Osteoblast (primary cell): ENCODE measurements at places on chromosomes 16 and 17. TPM values are rescaled to one million over a fixed set of nuclear protein-coding genes. Genes with fewer than 3 reads are reported as not detected.

GRCh38 chr17:5825717-5826330 lies 241.5 kb upstream of the NLRP1 start:
- no peak overlapping the region for H3K4me3 ChIP-seq
- H3K36me3 ChIP-seq, result no peaks in the 10 kb centered on the region
- no peak overlapping the region for H3K27ac ChIP-seq
- H3K4me1 ChIP-seq, result peaks cover 8% of the 10 kb centered on the region

DNA sequence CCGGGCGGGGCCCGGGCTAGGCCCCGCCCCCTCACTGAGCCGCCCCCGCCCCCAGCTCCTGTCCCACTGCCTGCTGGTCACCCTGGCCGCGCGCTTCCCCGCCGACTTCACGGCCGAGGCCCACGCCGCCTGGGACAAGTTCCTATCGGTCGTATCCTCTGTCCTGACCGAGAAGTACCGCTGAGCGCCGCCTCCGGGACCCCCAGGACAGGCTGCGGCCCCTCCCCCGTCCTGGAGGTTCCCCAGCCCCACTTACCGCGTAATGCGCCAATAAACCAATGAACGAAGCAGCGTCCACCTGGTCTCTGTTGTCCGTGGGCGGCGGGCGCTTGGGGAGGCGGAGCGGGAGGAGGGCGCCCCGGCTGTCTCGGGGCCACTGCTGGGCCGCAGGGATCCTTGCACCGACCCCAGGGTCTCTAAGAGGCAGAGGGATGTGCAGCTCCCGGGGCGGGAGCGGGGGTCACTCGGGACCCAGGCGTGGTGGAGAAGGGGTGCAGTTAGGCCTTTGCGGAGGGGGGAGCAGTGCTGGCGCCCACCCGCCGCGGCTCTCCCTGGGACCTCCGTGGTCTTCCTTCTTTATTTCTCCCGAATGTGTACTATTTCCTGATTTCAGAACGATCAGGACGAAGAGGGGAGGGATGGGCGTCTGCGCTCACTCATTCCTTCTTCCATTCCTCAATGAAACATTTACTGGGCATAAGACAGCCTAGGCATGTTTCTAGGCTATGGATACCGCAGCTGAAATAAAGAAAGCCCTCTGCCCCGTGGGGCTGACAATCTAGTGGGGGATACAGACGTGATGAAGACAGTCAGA lies 2.0 kb downstream of the HBZ start:
- no peaks in the 10 kb centered on the region for H3K36me3 ChIP-seq
- H3K4me3 ChIP-seq, result peak overlapping the region; percentile 55
- H3K27ac ChIP-seq, result no peak overlapping the region
- DNase-seq, result peak; percentile 85
- peaks cover 5% of the 10 kb centered on the region for H3K4me1 ChIP-seq
- H3K27me3 ChIP-seq, result peaks cover 29% of the 10 kb centered on the region

The PERCC1 gene
- not detected in 2 replicates for total RNA-seq

GRCh38 chr17:78523934-78524655 lies 53.1 kb downstream of the DNAH17 start:
- DNase-seq, result peak; percentile 22
- no peak overlapping the region for H3K27ac ChIP-seq
- no peaks in the 10 kb centered on the region for H3K36me3 ChIP-seq

The TMC7 gene
- 1.1 and 1.5 TPM in 2 replicates for total RNA-seq

The MMP28 gene
- 1.2 and 1.8 TPM in 2 replicates for total RNA-seq

The ARHGAP44 gene
- total RNA-seq, result 2.9 and 4.3 TPM in 2 replicates

The PRSS22 gene
- total RNA-seq, result not detected in 2 replicates

GRCh38 chr16:83738923-83739503 lies 68.8 kb upstream of the HSBP1 start:
- no peak for DNase-seq
- H3K27me3 ChIP-seq, result no peaks in the 10 kb centered on the region
- H3K4me3 ChIP-seq, result no peak overlapping the region
- no peak overlapping the region for H3K27ac ChIP-seq

- DNase-seq, result peak; percentile 83
- peaks cover 14% of the 10 kb centered on the region for H3K4me1 ChIP-seq
- peak overlapping the region; percentile 47 for H3K27ac ChIP-seq
- peaks cover 8% of the 10 kb centered on the region for H3K36me3 ChIP-seq
Measured at GRCh38 chr16:88013091-88013609, 61.9 kb downstream of the BANP start.

The ATP2C2 gene
- total RNA-seq, result not detected in 2 replicates

- H3K27ac ChIP-seq, result peak overlapping the region; percentile 40
- H3K4me3 ChIP-seq, result no peak overlapping the region
- peaks cover 19% of the 10 kb centered on the region for H3K4me1 ChIP-seq
Measured at GRCh38 chr17:41539071-41539492, 11.0 kb upstream of the KRT19 start.

GRCh38 chr16:55728797-55729196 lies 73.0 kb downstream of the SLC6A2 start:
- H3K4me3 ChIP-seq, result no peak overlapping the region
- no peak overlapping the region for H3K27ac ChIP-seq
- DNase-seq, result no peak
- H3K36me3 ChIP-seq, result no peaks in the 10 kb centered on the region
- H3K27me3 ChIP-seq, result no peaks in the 10 kb centered on the region

The TGFB1I1 gene
- 60.1 and 70.4 TPM in 2 replicates for total RNA-seq

DNA sequence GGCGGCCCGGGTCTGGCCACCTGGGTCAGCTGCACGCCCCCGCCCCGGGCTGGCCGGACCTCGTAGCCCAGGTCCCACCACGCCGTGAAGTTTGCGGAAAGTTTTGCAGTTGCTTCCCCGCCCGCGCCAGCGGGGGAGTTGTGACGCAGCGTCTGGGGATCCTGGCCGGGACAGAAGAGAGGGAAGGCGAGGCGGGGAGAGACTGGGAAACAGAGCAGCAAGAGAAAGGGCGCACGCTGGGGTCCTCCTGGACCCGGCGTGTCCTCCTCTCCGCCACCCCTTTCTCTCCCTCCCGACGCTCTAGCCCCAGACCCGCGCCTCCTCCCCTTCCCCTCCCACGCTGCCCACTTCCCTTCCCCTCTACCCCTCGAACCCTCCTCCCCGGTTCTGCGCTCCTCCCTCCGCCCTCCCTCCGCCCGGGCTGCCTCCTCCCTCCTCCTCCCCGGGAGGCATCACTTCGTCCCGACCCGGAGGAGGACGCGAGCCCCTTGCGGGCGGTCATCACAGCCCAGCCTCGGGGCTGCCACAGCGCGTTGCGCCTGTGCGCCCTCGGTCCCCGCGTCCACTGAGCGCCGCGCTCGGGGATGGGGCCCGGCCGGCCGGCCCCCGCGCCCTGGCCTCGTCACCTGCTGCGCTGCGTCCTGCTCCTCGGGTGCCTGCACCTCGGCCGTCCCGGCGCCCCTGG lies at the start of gene MRC2:
Gene MRC2, plus strand, starts transcription at position 452 of the 685 bp plus-strand sequence. Its CDS starts 133 bp downstream, at position 585.
- peaks cover 41% of the 10 kb centered on the region for H3K4me1 ChIP-seq
- H3K36me3 ChIP-seq, result peaks cover 16% of the 10 kb centered on the region
- H3K4me3 ChIP-seq, result peak within 1 kb of the TSS; percentile 86
- H3K27me3 ChIP-seq, result no peaks in the 10 kb centered on the region
